NCI-H510A (cell line): ENCODE measurements at places on chromosomes 4 and X.

- no peak for DNase-seq
Observed at GRCh38 chr4:31984872-31985271, 1264.7 kb downstream of the PCDH7 start.

GRCh38 chr4:3337357-3337732 is 44.5 kb downstream of the RGS12 start:
- no peak for DNase-seq

DNA sequence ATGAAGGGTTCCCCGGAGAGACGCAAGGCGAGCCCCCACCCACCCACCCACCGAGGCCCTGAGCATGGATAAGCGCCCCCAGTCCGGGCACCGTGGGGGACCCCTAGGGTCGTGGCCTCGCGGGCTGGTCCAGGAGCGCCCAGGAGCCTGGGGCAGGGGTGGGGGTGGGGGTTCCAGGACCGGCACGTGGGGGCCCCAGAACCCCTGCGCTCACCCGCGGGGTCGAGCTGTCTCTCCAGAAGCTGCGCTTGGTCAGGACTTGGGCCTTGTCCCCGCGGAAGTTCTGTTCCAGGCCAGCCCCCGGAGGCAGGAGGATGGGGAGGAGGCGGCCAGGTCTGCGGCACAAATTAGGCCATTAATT is 11.2 kb upstream of the SHOX start:
- no peak for DNase-seq

- no peak for DNase-seq
Observed at GRCh38 chrX:13419918-13420317, 100.1 kb upstream of the ATXN3L start.

DNA sequence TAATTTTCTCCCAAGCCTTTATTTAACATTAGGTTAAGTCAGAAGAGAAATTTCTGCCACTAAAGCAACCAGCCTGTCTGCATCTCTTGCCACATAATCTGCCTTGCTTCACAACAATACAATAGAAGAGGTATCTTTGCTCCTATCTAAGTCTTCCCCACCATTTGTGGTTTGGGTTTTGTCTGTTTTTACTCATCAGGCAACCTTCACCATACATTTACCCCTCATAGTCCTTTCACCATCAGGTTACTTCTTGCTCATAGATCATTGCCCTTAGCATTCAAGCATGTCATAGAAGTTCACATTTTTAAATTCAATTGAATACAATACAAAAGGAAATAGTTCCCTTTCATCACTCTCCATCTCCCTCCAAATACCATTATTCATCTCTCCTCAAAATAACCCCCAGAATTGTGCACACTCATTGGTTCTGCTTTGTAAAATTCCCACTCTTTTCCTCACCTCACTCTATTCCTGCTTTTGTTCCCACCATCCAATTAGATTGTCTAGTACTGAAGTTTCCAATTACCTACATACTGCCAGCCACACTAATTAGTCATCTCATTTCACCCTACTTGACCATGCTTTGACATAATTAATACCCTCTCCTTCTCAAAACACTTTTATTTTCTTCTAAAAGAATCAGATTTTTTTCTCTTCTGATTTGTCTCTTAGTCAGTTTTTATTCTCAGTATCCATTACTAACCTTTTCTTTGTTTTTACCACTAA is 1957.0 kb upstream of the AGA start:
- DNase-seq = no peak

GRCh38 chr4:498328-498904 is 540 bp downstream of the ZNF721 start:
- no peak for DNase-seq

- no peak for DNase-seq
Observed at GRCh38 chr4:20480165-20480947, 219.9 kb upstream of the PACRGL start.

- DNase-seq = no peak
Observed at GRCh38 chrX:67612231-67612630, 68.4 kb downstream of the AR start.

GRCh38 chrX:25204182-25204581 is 188.4 kb upstream of the ARX start:
- no peak for DNase-seq

DNA sequence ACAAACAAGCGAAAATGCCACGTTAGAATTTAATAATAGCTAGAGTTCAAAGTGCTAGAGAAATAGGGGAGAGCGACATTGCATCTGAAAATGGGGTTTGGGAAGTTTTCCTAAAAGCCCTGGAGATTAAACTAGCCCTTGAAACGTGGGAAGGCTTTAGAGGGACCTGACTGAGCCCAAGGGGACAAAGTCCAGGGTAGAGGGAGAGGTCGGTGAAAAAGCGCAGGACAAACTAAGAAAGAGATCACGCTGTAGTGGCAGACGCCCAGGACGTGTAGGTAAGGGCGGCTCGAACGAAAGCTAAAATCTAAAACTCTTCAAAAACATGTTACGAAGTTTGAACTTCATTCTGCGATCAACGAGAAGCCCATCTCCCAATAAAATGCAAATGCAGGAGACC is 1.1 kb upstream of the ATP11C start:
- no peak for DNase-seq

DNA sequence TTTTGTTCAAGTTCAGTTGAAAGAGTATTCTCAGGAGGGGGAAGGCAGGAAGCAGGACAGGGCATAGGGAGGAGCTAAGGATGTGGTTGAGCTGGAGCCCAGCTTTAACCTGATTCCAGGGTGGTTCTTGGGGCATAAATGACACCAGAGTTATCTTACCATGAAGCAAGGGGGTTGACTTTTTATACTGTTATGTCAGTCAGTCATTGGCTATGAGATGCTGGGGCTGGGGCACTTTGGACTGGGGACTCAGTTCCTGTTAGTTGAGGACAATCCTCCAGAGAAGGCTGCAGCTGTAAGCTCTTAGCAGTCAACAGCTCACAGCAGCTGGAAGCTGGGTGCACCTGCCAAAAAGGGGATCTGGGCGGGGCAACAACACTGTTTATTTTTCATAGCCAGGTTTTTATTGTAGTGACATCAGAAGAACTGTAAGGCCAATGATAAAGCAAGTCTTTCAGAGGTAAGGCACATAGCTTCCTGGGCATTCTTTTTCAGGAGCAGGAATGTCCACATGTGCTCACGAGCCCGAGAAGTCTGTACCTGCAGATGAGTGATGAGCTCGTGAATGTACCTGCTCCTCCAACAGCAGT is 78.5 kb downstream of the MID1IP1 start:
- peak; percentile 72 for DNase-seq

DNA sequence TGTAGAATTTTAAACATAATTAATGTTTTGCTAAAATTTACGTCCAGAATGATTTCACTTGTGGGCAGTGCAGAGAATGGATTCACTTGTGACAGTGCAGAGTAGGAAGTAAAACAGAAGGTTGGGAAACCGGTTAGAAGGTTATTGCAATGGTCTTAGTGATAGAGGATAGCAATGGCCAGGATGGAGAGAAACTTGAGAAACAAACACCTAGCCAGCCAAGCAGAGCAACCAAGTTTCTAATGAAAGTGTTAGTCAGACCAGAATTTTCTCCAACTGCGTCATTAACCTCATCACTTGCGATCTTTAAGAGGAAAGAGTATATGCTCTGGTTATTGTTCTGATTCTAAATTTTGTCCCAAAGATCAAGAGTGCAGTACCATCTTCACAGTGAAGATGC is 50.0 kb upstream of the TBC1D9 start:
- no peak for DNase-seq

- no peak for DNase-seq
Observed at GRCh38 chr4:15444276-15444675, 16.4 kb downstream of the C1QTNF7 start.

- DNase-seq = no peak
Observed at GRCh38 chr4:86330961-86331742, 28.7 kb downstream of the MAPK10 start.
